ENCODE measurements at places on chromosomes 7 and 10.
A peak's percentile ranks its signal among the peaks of the same experiment; 100 is the strongest.

DNA sequence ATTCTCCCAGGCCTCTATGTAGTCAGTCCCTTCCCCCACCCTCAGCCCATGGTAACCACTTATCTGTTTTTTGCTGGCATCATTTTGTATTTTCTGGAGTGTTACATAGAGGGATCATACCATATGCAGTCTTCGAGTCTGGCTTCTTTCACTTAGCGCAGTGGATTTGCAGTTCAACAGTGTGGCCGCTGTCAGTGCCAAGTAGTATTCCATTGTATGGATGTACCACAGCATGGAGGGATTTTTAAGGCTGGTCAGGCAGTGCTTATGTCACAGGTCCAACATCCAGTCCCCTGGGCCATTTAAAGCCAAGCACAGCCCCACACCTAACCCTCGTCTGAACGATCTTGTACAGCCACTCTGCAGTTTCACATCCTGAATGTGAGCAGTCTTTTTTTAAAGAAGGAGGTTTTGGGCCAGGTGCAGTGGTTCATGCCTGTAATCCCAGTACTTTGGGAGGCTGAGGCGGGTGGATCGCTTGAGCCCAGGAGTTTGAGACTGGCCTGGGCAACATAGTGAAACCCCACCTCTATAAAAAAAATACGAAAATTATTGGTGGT is 121.8 kb downstream of the CUX1 start:
- DNase-seq: no peak

- DNase-seq: no peak
Measured at GRCh38 chr7:29839302-29839701, 33.0 kb downstream of the WIPF3 start.

DNA sequence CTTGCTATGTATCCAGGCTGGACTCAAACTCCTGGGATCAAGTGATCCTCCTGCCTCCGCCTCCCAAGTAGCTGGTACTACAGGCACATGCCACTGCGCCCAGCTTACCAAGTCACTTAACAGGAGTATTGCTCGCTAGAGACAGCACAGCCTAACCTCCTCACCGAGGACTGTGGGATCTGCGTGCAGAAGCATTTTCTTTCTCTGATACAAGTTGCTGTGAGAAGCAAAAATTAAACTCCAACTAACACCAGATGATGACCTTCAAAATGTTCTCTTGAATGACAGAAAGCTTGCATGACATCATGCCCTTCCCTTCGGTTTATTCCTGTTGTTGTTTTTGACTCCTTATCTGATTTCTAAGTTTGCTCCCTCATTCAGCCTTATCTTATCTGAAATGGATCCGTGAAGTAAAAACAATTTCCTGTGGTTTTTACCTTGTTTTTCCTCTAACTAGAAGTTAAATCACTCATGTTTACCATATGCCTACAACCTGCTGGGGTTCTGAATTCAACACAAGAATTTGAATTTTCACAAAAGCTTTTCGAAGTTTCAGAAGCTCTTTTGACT is 94.4 kb upstream of the KIF5B start:
- peak; percentile 29 for DNase-seq

GRCh38 chr10:101227429-101228152 is 1.7 kb downstream of the LBX1 start:
- no peak for DNase-seq

Measured in CD4-positive, alpha-beta T cell treated with Interleukin-4 for 1 hour (primary cell).